Inflammatory macrophage treated with lipopolysaccharide for 1 hour (primary cell): ENCODE measurements at places on chromosomes 1 and 21.

- peak; percentile 91 for DNase-seq
Observed at GRCh38 chr1:235954306-235955283, 87.9 kb upstream of the LYST start.

- DNase-seq: no peak
Observed at GRCh38 chr1:210223226-210223904, 9.2 kb upstream of the SERTAD4 start.

GRCh38 chr1:154627257-154628120 lies 19.5 kb upstream of the ADAR start:
- DNase-seq: peak; percentile 70

- DNase-seq: no peak
Observed at GRCh38 chr1:14666373-14666772, 67.9 kb downstream of the KAZN start.

DNA sequence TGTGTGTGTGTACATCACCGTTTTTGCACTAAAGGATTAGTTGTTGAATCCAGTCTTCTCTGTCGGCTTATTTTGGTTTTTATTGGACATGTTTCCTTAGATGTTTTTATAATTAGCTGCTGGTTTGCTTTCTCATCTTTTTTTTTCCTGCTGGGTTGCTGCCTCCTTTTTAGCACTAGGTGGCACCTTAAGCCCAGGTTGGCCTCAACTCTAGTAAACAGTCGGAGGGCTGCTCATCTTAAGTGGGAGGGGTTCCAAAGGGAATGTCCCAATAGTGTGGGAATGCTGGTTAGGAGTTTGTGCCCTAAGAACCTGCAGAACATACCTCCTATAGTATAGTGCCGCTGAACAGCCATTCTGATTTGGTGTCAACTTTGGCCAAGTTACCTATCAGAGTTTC lies 570.1 kb upstream of the CXADR start:
- DNase-seq: no peak
